Fibroblast of lung (primary cell): ENCODE measurements at places on chromosomes 11 and 22.

DNA sequence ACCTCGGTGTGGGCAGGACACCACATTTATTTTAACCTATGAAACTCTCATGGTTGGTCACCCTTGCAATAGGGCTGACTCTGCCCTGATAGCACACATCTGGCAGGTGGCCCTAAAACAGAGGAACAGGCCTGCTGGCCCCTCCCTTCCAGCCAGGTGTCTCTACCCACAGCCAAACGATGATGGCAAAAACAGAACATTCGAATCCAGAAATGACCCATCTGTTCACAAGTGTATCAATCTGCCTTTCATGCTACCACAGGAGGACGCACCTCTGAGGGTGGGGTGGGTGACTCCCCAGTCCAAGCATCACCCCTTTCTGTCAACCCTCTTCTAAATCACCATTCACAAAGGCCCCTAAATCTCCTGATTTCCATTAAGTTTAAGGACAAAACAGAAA is 118.1 kb downstream of the ETS1 start:
- DNase-seq, result no peak

- DNase-seq, result no peak
Measured at GRCh38 chr22:30254314-30254713, 7.8 kb upstream of the LIF start.

DNA sequence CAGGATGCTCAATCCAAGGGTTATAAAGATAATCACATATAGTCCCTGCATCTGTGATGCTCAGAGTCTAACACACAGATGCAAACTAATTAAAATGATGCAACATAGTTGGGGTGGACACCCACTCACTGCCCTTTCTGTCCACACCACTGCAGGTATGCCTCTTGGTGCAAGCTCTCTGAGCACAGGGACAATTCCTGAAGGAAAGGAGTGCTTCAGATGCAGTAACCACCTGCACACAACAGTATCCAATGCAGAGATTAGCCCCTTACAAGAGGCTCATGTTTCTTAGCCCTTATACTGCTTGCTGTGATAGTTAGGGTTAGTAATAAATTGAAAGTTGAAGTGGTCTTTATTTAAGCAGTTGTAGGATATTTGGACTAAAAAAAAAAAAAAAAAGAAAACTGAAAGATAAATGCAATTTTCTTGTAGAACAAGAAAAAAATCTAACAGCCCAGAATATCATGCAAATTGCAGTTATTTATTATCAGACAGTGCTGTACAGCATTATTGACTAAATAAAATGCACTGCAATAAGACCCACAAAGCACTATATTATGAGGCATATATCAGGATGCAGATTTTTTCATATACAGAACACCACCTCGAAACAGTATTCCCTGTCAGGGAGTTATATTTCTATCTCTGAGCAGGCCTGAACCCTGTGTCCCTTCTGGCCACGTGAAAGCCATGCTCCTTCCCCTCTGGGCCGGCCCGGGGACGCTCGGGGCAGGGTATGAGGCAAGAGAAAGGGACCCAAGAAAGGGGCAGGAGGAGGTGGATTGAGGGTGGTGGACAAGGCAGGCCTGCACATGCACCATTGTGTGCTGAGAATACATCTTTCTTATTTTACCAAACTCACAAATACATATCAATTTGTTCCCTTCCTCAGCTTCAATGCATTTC is 260.2 kb downstream of the OPCML start:
- DNase-seq, result no peak

- no peak for DNase-seq
Measured at GRCh38 chr11:114949614-114950351, 271.5 kb downstream of the NXPE2 start.

DNA sequence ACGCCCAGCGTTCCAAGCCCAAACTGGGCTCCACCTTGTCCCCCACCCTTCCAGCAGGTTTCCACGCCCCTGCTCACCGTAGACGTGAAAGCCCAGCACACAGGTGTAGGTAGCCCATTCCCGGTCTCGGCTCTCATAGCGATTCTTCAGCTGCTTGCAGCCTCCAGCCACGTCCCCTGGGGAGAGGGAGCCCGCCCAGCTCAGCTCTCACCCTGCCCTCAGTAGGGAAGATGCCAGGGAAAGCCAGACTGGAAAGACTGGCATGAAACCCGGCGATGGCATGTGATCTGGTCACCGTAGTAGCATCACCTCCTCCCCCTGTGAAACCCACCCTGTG is 1.4 kb upstream of the MTA2 start:
- DNase-seq, result no peak

- DNase-seq, result no peak
Measured at GRCh38 chr22:36966851-36967540, 52.3 kb downstream of the TST start.

GRCh38 chr11:132263875-132264274 is 893.5 kb downstream of the NTM start:
- no peak for DNase-seq

DNA sequence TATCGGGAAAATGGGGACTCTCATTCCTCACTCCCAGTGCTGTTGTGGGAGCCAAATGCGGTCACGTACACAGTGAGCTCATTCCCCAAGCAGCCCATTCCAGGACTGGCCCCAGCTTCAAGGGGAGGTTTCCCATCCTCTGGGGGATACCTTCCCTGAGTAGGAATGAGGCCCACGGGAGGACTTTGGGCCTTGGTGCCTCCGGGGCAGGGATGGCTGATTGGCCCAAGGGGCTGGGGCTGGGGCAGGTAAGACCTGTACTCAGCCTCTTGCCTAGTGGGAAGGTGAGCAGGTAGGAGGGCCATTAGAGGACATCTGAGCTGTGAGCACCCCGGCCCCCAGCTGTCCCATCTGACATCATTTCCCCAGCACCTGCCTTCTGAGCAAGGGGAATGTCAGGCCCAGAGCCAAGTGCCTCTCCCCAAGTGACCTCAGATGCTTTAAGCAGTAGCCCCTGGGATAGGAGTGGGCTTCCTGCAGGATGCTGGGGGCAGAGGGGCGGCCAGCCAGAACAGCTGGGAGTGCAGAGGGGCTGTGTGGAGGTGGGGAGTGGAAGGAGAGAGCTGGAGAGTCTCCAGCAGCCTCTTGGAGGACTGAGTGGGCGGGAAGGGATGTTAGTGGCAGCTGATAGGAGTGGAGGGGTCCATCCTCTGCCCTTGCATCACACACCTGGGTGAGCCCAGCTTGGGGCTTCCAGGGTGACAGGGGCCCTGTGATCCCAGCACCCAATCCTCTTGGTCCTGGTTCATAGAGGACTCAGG is 58.4 kb downstream of the CD82 start:
- DNase-seq, result peak; percentile 50

- DNase-seq, result no peak
Measured at GRCh38 chr22:36449596-36450175, 31.8 kb downstream of the TXN2 start.

GRCh38 chr11:128294671-128295050 is 292.7 kb downstream of the ETS1 start:
- DNase-seq, result peak; percentile 25

GRCh38 chr11:34890812-34891211 is 25.4 kb downstream of the APIP start:
- DNase-seq, result peak; percentile 81

- no peak for DNase-seq
Measured at GRCh38 chr11:78351979-78352841, 65.4 kb downstream of the GAB2 start.

DNA sequence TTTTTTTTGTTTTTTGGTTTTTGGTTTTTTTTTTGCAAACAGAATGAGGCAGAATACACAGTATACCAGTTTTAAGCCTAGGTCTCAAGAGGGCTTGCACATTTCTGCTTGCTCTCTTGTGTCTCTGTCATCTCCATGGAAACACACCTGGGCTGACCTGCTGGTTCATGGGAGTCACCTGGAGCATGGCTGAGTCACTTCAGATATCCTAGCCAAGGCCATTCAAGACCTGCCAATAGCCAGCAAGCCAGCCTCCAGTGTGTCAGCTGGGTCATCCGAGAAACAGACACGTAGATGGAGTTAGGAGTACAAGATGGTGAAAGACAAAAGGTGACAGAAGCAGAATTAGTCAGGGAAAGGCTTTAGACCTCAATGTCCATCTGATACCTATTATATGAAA is 124.2 kb upstream of the SEZ6L start:
- DNase-seq, result no peak

GRCh38 chr11:10526974-10527918 is 13.7 kb downstream of the RNF141 start:
- DNase-seq, result peak; percentile 36

DNA sequence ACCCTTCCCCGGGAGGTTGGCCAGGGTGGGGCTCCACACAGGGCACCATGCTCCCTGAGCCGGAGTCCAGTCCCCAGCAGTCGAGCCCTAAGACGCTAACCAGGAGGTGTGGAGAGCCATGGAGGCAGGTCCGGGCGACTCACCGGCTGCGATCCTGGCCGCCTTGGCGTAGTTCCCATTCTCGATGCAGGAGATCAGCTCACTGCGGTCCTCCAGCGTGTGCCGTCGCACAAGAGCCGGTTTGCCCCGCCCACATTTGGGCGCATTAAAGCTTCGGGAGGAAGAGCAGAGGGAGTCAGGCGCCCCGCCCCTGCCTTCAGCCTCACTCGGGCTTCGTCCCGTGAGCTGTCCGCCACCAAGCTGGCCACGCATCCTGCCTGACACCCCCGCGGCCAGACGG is 50.8 kb downstream of the BRD1 start:
- DNase-seq, result no peak

DNA sequence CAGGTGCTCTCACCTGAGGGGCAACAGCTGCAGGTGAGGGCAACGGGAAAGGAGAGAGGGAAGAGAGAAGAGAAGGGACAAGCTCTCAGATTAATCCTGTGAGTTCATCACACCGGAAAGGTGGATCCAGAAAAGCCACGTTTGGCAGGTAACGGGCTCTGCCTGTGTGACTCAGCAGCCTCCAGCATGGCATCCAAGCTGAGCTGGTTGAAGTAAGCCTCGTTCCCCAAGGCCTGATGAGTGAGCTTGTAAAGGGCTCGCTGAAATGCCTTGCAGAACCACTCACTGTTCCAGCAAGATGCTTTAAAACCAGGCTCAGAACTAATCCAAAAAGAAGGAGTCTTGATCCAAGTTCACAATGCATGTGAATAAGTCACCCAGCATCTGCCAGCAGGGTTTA is 206.9 kb upstream of the TMEM45B start:
- no peak for DNase-seq

- DNase-seq, result no peak
Measured at GRCh38 chr11:2217211-2218030, 45.8 kb upstream of the TH start.

- DNase-seq, result no peak
Measured at GRCh38 chr22:43267332-43267980, 75.7 kb downstream of the SCUBE1 start.

DNA sequence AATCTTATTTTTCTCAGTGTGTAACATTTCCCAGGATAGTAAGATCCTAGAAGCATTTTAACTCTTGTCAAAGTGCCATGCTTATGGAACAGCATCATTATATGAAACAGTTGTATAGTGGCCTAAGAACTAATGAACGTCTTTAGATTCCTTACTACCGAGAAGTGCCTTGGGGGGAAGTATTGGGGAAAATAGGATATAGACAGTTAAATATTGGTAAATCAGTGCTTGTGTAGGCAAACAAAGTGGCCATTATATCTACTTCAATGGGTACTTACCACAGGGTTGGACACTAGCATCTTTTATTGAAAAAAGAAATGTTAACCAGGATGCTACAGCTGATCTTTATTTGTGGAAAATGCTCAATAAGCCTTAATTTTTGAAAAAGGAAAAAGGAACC is 11.3 kb downstream of the FAR1 start:
- DNase-seq, result no peak

- no peak for DNase-seq
Measured at GRCh38 chr11:69173331-69173730, 17.6 kb downstream of the SMIM38 start.

GRCh38 chr11:68412593-68413475 is 47.7 kb upstream of the PPP6R3 start:
- DNase-seq, result peak; percentile 87

DNA sequence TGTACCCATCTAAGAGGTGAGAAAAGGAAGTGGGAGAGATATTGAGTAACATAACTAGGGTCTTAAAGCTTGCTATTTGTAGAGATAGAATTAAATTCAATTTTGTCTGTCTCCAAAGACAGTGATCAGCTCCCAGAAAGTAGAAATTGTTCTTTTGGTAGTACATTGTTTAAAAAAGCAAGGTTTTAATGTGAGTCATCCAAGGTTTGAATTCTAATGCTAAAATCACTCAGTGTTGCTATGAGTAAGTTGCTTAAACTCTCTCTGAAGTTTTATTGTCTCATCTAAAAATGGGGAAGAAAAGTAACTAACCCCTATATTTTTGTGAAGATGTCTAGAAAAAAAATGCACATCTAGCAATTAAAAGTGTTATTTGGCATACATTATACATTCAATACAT is 1004.5 kb upstream of the CCDC90B start:
- DNase-seq, result peak; percentile 72

DNA sequence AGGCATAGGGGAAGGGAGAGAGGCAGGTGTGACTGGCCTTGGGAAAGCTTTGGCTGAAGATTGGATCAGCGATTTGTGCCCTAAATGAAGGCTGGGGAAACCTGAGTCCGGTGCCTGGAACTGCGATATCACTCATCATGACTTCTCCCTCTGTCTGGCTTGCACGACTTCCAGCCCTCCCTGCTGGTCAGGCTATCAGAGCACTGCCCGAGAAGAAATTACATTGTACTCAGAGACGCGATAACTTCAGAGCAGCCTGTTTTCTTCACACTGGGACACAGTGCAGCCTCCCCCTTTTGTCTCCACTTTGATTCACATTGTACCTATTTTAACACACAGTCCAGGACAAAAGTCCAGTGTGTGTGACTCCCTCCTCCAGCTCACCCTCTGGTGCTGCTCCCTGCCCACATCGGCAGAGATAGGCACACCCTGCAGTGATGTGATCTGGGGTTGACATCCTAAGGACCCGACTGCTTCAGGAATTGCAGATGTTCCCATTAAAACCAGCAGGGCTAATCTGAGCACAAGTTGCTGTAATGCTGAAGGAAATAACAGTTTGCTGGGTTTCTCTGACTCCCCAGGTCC is 62.1 kb upstream of the CADM1 start:
- DNase-seq, result no peak

GRCh38 chr11:95715777-95716241 is 73.8 kb downstream of the FAM76B start:
- peak; percentile 97 for DNase-seq

DNA sequence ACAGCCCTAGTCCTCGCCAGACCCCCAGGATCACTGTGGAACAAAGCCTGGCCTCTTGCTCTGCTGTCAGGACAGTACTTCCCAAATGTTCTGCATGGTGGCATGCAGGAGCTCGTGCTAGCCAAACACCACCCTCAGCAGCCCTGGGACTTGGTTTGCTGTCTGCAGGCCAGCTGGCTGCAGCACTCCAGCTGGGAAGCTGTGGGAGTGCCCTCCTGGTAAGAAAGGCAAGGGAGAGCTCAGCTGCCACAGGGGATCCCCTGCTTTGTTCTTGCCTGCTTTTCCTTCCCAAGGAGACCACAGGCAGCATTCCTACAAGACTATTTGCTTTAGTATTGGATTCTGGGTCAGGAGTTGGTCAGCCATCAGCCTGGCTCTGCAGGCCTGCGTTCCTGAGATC is 27.9 kb downstream of the TCIRG1 start:
- DNase-seq, result peak; percentile 40

- DNase-seq, result no peak
Measured at GRCh38 chr11:62132191-62132590, 8.4 kb downstream of the INCENP start.

- DNase-seq, result no peak
Measured at GRCh38 chr11:19049351-19049750, 11.2 kb downstream of the MRGPRX2 start.
